Stimulated activated CD4-positive, alpha-beta T cell treated with anti-CD3 and anti-CD28 coated beads, TNF-alpha, amount 100 ng/mL, for 1 hour (primary cell): ENCODE measurements at places on chromosomes 7 and 10.

DNA sequence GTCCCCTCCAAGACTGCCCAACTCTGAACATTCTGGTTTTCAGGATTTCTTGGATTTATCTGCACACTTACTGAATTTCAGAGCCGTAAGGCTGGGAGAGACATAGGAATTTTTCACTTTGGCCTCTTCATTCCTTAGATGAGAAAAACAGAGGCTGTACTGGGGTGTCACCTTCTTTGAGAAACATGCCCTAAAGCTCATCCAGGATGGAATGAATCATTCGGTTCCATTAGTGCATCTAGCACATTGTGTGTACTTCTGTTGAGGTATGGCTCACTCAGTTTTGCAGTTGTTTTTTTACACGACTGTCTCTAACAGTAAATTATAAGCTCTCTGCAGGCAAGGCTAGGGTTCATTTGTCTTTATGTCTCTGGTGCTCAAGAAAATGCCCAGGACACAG is 383.4 kb downstream of the GATA3 start:
- DNase-seq, result no peak

DNA sequence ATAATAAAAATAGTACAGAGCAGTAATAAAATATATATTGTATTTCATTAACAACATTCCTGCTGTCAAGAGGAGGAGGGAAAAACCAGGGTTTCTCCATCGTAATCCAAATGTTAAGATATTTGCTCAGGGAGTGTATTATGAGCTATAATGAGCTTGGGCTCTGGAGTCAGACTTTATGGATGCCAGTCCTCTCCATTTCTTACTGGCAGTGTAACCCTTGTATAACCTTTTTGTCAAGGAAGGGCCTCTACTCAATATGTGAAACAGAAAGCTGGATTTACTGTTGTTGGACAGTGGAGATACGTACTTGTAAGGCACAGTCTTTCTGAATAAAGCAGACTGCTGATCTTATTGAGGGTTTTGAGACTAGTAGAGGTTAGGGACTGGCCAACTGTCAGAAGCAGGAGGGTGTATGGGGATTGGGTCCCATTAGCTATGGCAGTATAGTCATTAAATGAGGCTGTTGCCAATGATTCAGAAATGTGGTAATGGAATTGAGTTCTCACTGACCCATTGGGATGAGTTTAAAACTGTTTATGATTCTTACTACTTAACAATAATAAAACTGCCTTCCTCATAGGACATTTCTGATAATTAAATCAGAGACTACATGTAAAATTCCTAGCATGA is 56.5 kb downstream of the ZNF277 start:
- no peak for DNase-seq

GRCh38 chr7:71325151-71325550 is 193.2 kb downstream of the GALNT17 start:
- DNase-seq, result no peak

- no peak for DNase-seq
Observed at GRCh38 chr10:124550293-124551034, 88.8 kb downstream of the LHPP start.

DNA sequence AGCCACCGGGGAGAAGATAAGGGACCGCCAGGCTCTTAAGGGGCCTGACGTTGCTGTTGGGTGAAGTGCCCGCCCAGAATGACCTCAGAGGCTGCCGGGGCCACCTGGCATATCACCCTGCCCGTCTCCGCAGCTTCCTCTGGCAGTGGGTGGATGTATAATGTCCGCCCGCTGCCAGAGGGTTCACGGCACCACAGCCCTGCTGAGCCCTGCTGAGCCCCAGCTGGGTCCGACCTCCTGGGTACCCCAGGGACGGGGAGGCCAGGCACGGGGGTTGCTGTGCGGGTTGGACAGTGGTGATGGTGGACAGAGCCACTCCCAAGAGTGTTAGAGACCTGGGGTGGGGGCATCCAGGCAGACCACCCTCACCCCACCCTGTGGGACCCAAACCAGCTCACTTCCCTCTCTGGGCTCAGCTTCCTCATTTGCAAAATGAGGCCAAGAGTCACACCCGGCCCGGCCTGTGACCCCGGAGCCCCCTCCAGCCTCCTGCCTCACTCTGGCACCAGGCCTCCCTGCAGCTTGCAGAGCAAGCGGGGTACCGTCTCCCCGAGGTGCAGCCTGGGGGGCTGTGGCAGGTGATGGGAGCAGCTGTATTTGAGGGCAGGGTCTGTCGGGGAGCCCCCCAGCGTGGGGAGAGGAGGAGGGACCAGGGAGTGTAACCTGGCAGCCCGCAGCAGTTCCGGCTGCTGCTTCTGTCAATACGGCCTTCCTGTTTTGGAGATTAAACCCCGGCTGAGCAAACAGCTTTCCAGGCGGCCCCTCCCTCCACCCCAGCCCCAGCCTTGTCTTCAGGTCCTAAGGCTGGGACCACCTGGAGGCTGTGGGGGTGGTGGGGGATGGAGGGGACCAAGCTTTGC is 8.4 kb upstream of the LFNG start:
- no peak for DNase-seq

- no peak for DNase-seq
Observed at GRCh38 chr7:100720671-100721504, 620 bp downstream of the EPO start.

DNA sequence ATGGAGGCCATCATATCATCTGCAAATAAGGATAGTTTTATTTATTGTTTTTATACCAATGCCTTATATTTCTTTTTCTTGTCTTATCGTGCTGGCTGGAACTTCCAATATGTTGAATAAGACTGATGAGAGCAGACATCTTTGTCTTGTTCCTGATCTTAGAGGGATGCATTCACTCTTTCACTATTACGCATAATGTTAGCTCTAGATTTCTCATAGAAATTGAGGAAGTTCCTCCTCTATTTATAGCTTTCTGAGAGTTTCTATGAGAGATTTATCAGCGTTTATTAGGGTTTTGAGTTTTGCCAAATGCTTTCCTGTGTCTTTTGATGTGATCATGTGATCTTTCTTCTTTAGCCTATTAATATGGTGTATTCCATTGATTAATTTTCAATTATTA is 49.3 kb downstream of the COL28A1 start:
- DNase-seq, result no peak

GRCh38 chr10:90642136-90642535 is 215.7 kb downstream of the HTR7 start:
- DNase-seq, result no peak

- no peak for DNase-seq
Observed at GRCh38 chr7:106914018-106914607, 49.0 kb downstream of the PIK3CG start.

DNA sequence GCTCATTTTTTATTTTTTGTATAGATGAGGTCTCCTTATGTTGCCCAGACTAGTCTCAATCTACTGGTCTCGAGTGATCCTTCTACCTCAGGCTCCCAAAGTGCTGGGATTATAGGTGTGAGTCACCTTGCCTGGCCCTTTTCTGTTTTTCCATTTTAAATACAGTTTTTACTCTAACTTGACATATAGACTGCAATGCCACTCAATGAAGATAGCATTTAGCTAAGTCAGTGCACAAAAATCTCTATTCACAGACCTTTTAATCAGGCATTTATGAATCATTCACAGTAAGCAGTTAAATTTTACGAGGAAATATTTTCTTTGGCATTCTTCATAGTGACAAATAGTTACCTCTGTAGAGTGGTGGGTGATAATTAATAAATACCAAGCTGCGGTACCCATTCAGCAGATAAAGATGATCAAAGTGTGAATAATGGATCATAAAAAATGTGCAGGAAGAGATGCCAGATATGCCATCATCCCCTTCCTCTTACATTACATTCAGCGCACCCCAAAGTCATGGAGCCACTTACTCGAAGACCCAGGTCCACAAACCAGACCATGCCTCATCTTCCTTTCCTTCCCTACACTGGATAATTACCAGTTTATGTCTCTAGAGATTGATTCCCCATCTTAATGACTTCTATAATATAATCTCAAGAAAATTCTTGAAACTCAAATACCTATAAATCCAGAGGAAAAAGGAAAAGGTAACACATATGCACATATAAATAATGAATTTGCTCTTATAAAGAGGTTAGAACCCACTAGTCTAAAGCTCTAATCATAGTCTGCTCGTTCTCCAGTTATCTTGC is 56.0 kb downstream of the UBE2H start:
- no peak for DNase-seq

GRCh38 chr7:43636093-43636492 is 53.2 kb downstream of the STK17A start:
- no peak for DNase-seq

GRCh38 chr10:24381235-24382010 is 172.5 kb downstream of the KIAA1217 start:
- no peak for DNase-seq

- peak; percentile 50 for DNase-seq
Observed at GRCh38 chr7:8125680-8126444, 136.1 kb downstream of the ICA1 start.

DNA sequence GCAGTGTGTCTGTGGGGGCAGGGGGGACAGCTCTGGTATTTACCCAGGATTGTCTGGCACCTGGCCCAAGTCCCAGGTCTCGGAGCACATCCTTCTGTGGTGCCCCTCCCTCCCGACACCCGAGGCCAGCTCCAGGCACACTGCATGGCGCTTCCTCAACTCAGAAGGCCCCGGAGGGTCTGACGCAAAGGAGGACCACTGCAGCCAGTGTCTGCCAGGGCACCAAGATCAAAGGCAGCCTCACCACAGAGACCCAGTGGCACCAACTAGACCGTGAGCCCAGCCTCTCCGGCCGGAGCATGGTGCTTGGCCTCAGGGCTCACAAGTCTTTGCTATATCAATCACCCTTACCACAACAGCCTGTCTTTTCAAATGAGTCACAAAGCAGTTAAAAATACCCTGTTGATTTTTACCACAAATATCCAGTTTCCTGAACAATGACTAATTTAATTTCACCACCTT is 99.3 kb upstream of the DDC start:
- DNase-seq, result no peak

GRCh38 chr10:35336921-35337823 is 863 bp downstream of the CCNY start:
- no peak for DNase-seq

- no peak for DNase-seq
Observed at GRCh38 chr7:129617178-129617577, 5.7 kb downstream of the NRF1 start.

GRCh38 chr7:151658778-151659177 is 139.1 kb upstream of the RHEB start:
- no peak for DNase-seq

- no peak for DNase-seq
Observed at GRCh38 chr10:61662794-61663259, at the start of gene CABCOCO1. TSS of gene CABCOCO1 (plus strand) at chr10:61662929. CDS start at chr10:61662973, 44 bp downstream.

- no peak for DNase-seq
Observed at GRCh38 chr7:99092064-99092720, 51.7 kb downstream of the SMURF1 start.

DNA sequence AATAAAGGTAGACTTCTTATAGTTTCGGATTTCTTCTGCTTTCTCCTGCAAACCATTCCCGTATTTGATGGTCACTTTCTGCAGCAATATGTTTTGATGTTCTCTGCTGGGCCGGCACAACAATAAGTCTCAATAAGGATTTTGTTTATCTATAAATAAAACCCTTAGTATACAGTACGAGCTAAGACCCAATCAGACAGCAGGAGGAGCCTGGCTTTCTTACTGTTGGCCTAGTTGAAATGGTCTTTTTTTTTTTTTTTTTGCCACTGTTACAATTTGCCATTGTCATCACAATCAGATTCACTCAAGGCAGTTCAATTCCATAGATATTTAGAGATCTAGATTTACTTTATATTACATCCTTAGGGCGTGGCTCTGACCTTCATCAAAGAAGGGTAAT is 76.4 kb downstream of the PLXDC2 start:
- DNase-seq, result no peak

- DNase-seq, result no peak
Observed at GRCh38 chr7:1898628-1899185, 228.6 kb downstream of the ELFN1 start.

DNA sequence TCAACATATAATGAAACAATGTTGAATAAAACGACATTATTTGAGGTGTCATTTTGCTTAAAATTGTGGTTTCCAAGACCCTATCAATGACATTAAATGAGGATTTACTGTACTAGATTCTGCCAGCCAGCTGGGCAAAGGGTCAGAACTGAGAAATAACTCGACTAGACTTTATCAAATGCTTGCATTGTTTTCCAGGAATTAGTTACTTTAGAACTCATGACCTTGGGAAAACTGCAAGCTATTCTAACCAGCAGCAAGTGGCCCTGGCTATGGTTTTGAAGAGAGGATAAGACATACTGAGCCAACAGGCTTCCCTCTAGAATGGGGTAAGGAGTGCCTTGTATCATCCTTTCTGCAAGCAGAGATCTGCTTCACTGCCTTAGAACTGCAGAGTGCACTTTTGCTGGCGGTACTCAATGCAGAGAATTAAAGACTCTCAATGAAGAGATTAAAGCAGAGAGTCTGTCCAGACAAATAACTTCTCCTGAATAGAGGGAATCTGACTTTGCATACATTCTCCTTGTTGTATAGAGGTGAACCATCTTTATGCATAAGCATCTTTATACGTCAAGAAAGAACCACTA is 281.5 kb downstream of the ARL4A start:
- no peak for DNase-seq

GRCh38 chr7:53302496-53303246 is 267.2 kb downstream of the POM121L12 start:
- no peak for DNase-seq

- no peak for DNase-seq
Observed at GRCh38 chr10:90205340-90205739, 503.9 kb downstream of the KIF20B start.

GRCh38 chr7:24346716-24347115 is 62.7 kb downstream of the NPY start:
- no peak for DNase-seq

GRCh38 chr7:96055717-96056116 is 266.2 kb downstream of the SLC25A13 start:
- no peak for DNase-seq

GRCh38 chr7:3149231-3149995 is 105.7 kb upstream of the CARD11 start:
- no peak for DNase-seq

DNA sequence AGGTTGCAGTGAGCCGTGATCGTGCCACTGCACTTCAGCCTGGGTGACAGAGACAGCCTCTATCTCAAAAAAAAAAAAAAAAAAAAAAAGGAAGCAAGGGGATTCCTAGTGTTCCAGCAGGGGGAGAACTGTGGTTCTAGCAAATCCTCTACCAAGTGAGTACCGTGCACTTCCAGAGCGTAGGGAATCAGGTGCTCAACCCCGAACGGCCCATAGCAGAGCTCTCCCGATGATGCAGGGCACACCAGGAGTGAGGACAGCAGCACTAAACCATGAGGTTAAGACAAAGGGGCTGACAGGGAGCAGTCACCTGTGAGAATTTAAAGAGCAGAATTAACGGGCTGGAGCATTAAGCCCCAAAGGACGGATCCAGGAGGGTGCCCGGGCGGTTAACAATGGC is 173.6 kb downstream of the PTPRN2 start:
- DNase-seq, result no peak

GRCh38 chr7:104981672-104982037 is 32.4 kb upstream of the KMT2E start:
- no peak for DNase-seq
